ENCODE measurements at places on chromosomes 4 and X.
A peak's percentile ranks its signal among the peaks of the same experiment; 100 is the strongest.

DNA sequence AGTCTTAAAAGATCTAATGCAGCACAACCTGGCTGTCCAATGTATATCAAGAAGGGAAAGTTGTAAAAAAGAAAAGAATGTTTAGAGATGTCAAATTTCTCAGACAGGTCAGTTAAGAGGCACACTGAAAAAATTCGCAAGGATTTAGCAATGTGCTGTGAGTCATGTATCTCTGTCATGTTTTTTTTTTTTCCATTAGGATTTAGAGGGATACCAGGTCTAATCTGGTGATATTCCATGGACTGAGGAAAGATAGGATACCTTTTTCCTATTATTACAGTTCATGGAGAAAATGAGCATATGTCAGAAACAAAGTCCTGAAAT, 815.4 kb upstream of the PCDH10 start:
- DNase-seq: peak; percentile 62

DNA sequence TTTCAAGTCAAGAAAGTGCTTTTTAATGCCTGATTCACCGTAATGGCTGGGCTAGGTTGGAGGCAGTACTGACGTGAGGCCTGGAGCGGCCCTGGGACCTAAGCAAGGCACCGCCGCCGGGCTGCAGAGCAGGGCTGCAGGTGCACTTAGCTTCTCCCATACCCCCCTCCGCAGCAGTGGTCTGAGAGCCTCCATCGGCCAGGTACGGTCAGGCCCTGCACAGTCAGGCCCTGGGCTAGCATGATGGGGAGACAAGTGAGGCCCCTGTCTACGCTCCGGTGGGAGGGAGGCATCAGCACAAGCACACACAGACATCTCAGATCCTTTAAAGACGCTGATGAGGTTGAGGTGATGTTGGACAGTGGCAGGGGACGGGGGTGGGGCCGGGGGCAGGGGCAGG, 4.7 kb downstream of the MAEA start:
- no peak for DNase-seq

DNA sequence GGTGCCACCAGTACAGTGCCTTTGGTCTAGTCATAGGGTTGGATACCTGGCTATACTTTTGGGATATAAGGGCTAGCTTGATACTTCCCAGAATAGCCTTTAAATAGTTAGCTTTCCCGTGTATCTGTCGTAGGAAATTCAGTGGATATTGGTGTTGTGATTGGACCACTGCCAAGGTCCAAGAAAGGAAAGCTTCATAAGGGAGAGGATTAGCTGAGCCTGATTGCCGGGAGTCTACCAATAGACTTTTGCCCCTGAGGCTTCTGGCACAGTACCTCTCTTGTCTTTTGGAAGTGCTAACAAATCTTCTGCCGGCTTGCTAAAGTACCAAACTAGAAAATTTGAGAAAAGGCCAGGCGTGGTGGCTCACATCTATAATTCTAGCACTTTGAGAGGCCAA, 350.6 kb downstream of the CHIC1 start:
- no peak for DNase-seq

DNA sequence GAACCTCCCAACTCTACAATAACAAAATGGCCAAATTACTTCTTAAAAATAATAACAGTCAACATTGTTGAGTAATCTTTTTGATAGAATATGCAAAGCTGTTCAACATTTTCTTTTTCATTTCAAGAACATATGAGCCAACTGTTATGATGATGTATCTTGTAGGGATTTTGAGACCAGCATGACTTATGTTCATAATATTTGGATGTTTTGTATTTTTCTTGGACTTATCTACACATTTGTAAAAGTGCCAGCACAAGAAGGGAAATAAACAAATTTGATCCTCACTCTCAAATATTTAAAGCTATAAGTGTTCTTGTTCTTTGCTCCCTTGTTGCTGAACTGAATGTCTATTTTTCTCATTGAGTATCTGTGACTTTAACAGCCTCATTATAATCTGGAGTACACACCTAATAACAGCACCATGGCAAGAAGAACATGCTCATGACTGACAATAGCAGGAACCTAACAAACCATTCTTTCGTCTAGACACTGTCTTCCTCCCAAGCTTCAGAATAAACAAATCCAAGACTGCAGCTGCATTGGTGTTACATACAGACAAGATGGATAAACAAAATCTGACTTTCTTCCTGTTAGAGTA, 1049.7 kb downstream of the FAT4 start:
- DNase-seq: no peak

DNA sequence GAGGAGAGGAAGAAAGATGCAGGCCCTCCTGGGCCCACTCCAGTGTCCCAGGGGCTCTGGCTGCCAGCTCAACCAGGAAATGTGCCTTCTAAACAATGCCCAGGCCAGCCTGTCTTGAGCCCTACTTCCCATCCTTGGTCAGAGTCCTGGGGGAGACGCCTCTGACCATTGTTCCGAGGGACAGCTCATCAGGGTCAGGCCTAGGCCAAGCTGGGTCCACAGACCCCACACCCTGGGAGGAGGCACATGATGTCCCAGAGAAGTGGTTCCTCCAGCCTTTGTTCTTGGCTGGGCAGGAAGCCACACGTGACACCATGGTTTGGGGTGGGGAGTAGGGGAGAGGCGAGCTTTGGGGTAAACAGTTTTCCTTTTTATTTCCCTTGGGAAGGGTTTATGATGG, 102.5 kb downstream of the EFNB1 start:
- DNase-seq: no peak

GRCh38 chr4:136881666-136882065, 650.6 kb downstream of the PCDH18 start:
- DNase-seq: no peak

DNA sequence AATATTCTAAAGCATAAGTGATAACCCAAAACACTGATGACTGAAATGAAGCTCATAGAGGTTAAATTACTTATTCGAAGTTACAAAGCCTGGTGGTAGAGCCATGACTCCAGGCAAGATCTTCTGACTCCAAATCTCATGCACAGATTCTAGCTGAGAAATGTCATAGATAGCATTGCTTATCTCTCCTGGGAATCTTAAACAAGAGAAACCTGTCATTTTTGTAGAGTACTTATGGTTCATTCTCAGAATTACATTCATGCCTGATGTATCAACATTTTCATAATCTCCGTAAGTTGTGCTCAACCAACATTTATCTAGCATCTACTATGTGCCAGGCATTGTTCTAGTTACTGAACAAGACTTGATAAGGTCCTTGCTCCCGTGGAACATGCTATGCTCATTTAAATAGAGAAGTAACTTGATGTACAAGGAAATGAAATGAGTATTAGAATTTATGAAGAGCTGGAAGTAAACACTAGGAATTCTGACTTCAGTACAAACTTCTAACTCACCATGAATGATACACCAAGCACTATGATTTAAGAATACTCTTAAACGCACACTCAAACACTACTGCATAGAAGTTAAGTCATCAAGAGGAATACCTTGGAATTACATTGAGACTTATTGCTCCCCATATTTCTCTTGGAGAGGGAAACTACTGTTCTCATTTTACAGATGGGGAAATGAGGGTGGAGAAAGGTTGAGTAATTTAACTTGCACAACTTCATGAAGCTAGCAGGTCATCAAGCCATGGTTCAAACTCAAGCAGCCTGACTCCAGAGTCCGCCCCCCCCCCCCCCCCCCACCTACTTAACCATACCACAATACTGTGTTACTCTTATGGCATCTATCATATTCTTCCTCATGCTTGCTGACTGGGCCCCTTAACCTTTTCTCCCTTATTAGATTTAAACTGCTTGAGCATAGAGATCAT, 45.4 kb downstream of the MBNL3 start:
- peak; percentile 7 for DNase-seq

- DNase-seq: no peak
Observed at GRCh38 chr4:54647070-54647469, 10.7 kb upstream of the KIT start.

- DNase-seq: no peak
Observed at GRCh38 chr4:66556651-66557278, 886.5 kb upstream of the EPHA5 start.

DNA sequence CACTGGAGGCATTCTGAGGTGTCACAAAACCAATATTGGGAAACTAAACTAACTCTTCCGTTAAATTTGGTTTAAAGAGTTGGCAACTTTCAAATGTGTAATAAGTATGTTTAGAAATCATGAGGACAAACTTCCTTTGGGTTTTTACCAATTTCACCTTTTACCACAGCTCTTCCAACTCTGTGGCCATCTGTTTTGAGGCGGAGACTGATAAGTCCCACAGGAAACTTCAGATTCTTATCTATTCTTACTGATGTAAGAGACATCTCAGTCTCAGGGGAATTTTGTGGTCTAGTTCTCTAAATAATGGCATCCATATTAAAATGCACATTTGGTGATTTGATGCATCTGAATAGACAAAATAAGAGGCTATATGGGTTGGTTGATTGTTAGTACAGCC, 229.2 kb upstream of the AFF2 start:
- DNase-seq: no peak

- DNase-seq: no peak
Observed at GRCh38 chr4:37951461-37952352, 8.5 kb upstream of the PTTG2 start.

DNA sequence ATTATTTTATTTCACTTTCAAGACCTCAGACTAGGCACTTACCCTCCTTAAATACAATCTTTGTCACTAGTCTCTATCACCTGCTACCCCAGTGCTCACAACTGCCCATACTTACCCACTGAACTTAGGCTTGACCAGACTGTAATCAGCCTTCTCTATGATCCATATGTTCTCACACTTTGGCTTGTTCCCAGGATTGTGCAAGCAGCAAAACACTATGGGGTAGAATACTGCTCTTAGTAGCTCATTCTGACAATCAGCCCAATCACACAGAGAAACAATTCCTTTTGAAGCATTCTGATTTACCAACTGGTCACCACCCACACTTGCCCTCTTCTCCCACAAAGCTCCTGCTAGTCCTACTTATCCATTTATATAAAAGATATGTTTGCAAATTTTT, 878.3 kb downstream of the FSTL5 start:
- peak; percentile 1 for DNase-seq

DNA sequence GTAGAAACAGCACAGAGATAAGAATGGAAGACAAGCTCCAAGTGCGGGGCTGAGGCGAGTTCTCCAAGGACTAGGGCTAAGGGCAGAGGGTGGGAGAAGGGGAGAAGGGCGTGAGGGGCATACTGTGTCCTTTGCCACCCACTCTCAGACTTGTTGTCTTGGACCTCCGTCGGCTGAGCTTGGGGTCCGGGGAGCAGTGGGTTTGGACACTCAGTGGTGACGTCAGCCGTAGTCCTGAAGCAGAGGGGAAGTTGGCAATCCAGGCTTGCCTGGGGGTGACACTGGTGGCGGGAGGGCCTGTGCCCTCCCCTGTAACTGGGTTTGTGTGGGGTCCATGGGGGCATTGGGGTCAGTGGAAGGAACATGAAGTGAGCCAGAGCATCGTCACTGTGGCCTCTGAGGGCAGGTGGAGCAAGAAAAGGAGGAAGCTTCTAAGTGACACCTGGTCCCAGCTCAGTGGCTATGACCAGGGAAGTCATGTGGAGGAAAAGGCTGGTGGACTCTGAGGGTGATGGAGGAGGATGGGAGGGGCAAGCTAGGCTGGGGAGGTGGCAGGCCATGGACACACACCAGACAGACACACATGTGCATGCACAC, 17.6 kb downstream of the CD99 start:
- no peak for DNase-seq

DNA sequence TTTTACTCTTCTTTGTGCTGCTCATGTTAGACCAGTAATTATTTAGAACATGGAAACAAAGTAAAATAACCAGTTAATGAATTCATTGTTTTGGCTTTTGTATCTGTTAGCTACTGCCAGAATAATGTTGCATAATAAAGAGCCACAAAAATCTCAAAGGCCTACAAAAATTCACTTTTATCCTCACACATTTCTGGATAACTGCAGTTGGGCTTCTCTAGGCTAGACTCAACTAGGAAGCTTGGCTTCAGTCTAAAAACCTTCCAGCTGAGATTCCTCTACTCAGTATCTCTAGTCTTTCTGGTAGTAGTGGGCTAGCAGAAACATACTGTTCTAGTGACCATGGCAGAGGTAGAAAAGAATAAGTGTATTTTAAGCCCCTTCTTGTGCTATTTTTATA, 73.0 kb downstream of the FAT4 start:
- DNase-seq: peak; percentile 48

DNA sequence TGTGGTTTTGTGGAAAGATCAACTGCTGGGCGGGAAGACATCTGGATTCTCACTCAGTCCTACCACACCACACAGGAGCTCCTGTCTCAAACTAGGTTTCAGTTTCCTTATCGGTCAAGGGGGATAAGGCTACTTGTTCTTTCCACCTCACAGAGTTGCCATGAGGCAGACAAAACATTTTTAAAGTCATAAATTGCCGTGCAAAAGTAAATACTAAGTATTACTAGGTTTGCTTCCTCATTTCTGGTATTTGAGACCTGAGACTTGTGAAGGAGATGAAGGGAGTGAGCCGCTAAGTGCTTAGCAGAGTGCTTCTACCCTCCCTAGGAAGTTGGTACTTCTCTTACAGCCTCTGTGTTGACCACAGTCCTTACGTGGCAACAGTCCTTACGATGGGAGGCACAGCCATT, 1.5 kb downstream of the LAP3 start:
- DNase-seq: no peak

DNA sequence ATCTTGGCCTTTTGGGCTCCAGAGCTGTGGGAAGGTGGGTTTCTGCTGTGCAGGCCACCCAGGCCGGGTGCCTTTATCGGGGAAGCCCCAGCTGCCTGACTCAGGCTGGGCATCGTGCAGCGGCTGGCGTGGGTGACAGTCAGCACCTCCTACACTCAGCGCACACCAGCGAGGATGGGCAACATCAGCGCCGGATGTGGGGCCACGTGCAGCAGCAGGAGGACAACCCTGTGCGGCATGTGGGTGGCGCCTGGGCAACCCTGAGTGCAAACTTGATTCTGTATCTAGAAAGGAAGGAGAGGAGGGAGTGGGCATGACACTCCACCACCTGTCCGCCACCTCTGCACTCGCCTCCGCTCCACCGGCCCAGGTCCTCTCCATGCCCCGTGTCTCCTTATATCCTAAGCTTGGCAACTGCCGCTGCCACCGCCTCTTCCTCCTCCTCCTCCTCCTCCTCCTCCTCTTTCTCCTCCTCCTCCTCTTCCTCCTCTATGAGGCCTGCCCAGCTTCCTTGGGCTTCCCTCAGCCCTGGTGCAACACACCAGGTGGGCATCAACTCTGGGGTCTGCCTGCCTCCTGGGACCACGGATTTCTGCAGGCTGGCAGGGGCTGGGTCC, 107.4 kb upstream of the AFAP1 start:
- no peak for DNase-seq

DNA sequence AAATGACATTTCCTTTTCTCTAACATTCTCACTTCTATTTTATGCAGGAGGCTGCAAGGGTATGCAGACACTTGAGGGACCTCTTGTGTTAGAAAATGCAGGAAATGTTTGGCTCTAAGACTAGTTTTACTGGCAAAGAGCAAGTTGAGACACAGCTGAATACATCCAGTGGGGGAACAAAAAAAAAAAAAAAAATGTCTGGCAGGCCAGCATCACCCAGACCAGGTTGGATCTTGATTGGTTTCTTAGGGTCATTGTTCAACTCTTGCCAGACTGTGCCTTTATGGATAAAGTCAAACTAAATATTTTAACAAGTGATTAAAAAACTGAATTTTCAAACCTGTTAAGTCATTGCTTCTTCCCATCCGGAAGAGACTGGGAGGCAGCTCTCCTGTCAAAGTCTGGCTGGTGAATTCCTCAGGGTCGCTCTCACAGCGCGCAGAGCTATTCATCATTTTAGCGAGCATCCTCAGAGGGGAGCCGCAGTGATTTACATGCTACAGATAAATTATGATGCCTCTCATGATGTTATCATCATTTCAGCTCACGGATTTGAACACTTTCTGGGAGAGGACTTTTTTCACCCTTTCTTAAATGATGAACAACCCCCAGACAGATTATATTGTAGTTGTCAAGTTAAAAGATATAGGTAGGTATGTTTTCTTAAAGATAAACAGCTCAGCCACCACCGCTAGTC, 23.6 kb upstream of the PACRGL start:
- peak; percentile 47 for DNase-seq

GRCh38 chrX:13285229-13285628, 34.6 kb downstream of the ATXN3L start:
- no peak for DNase-seq

Measured in fibroblast of upper back skin (primary cell).